ENCODE measurements at places on chromosomes 1 and 21.

DNA sequence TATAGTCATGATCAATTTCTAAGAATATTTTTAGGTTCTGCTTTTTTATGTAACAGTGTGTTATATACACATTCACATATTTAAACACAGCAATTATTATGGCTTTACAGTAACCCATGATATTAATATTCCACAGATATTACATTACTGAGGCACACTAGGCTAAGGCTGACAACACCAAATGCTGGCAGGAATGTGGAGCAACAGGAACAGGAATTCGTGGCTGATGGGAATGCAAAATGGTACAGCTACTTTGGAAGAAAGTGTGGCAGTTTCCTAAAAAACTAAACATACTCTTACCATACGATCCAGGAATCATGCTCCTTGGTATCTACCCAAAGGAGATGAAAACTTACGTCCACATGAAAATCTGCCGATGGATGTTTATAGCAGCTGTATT, 1.9 kb upstream of the KCNJ9 start:
- DNase-seq = no peak

GRCh38 chr1:44321466-44321865, 33.6 kb downstream of the ERI3 start:
- no peak for DNase-seq

DNA sequence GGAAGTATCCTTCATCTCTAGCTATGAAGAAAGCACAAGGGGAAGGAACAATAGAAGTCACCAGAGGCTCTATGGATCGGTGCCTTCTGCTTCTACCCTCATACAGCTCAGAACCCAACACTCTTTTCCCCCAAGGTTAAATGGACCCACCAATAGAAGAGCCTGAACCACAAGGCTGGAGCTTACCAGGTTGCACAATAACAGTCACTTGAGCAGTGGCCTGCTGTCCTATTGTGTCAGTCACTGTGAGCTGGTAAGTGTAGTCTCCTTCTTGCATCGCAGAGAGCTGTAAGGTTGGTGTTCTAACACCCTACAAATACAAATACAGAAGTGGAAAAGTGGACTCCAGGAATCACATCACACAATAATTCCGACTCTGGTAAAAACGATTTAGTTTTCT, 103.0 kb downstream of the KIAA0319L start:
- DNase-seq = no peak

DNA sequence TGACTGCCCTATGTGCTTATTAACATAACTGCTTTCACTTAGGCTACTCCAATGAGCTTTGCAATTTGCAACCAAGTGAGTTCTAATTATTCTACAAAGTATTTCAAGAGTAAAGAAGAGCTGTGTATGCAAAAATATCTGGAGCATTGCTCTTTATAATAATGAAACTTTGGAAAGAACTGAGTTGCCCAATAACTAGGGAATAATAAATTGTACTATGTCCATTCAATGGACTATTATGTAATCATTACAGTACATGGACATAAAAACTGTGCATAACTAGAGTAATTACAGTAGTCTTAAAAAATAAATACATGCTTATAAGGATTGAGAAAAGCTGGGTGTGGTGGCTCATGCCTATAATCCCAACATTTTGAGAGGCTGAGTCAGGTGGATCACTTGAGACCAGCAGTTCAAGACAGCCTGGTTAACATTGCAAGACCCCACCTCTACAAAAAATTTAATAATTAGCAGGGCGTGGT, 70.3 kb upstream of the JAK1 start:
- no peak for DNase-seq

DNA sequence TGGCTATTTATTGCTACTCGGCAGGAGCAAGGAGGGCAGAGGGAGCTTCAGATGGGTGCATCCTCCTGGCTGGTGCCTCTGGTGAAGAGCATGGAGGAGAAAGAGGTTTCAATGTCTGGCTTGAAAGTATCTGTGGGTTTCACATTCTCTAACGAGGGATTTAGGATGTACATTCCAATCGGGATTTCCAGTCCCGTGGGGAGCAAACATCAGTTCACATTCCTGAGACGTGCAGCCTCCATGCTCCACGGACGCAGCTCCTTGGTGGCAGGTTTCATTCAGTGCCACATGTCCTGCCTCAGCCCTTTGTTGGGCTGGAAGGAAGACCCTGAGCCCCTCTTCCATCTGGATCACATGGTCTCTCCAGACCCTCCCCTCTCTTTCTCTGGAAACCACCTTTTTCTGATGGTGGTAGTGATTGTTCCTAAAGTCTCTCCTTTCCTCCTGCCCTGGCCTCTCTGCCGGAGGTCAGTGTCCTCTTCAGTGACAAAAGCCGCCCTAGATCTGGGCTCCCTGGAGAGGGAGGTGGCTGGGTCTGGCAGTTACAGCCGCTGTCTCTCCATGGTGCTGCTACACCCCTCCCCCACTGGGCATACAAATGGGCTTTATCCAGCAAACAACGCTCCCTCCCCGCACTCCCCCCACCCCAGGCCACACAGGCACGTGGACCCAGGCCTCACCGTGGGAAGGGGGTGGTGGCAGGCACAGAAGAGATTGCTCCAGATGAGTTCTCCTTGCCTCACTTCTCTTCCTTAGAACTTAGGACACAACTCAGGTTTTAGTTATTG, 826 bp upstream of the CA14 start:
- DNase-seq = no peak

DNA sequence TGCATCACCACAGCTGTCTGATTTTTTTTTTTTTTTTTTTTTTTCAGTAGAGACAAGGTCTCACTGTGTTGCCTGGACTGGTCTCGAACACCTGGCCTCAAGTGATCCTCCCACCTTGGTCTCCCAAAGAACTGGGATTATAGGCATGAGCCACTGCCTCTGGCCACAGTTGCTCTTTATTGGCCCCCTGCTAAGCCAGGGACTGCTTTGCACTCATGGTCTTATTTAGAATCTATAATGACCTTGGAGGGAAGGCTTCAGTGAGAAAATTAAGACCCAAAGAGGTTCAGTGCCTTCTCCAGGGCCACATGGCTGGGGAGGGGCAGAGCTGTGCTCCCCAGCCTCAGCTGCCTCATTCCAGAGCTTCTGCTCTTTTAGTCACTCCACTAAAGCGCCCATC, 84.9 kb downstream of the PTPRU start:
- DNase-seq = no peak
